Breast epithelium (tissue), 4 donors: ENCODE measurements at places on chromosomes 7 and 10.

- no peak for DNase-seq
Measured at GRCh38 chr10:79259834-79260233, 87.4 kb upstream of the PPIF start.

DNA sequence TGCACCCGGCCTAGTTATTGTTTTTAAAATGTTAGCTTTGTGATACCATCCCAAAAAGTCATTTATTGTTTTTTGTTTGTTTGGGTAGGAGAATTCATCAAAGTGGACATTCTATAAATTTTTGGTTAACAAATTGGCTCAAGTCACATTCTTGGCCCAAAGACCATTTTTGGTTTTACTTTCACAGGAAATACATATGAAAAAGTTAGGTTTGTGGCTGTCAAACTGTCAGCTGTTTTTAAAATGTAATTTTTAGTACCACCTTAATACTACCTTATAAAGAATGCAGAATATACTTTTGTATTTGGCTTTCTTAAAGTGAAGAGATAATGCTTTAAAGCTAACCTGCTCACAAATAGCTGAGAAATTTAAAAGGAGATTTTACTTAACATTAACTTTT, 25.1 kb downstream of the TMEM168 start:
- no peak for DNase-seq

- no peak for DNase-seq
Measured at GRCh38 chr7:137895301-137896221, 48.8 kb upstream of the DGKI start.

DNA sequence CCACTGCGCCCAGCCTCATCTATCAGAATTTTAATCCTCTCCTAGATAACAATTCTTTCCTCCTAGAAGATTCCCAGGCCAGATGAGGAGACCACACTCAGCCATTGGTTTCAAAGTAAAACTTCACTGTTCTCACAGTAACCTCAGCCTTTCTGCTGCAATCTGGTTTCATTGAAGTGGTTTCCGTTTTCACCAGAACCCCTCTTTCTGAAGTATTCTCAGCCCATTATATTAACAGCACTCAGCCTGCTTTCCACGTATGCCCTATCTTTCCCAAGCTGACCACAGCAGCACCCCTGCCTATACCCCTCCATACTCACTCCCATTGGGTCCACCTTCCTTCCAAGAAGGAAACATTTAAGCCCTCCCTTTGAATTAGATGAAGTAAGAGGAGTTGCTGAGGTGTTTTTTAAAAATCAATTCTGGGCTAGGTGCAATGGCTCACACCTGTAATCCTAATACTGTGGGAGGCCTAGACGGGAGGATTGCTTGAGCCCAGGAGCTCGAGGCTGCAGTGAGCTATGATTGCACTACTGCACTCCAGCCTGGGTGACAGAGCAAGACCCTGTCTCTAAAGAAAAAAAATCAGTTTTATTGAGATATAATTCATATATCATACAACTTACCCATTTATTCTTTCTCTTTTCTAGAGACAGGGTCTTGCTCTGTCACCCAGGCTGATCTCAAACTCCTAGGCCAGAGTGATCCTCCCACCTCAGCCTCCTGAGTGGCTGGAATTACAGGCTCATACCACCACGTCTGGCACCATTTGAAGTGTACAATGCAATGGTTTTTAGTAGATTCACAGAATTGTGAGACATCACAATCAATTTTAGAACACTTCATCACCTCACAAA, 11.3 kb downstream of the PLAU start:
- no peak for DNase-seq

DNA sequence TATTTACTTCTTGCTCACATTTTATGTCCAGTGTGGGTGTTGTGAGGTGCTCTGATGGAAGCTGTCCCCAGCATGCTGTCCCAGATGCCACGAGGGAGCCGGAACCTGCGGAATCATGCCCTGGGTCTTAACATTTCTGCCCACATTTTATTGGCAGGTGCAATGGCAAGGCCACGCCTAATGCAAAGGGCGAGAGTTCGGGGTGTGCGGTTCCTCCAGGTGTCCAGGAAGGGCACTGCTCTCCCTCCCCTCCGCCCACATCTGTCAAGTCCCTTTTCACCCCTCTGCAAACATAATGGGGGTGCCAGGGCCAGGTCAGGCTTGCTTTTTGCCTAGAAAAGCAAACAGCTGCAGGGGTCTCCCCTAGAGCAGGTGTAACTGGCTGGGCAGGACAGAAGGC, 16.4 kb downstream of the PDAP1 start:
- no peak for DNase-seq

GRCh38 chr10:70679498-70679897, 7.2 kb downstream of the ADAMTS14 start:
- DNase-seq = no peak

DNA sequence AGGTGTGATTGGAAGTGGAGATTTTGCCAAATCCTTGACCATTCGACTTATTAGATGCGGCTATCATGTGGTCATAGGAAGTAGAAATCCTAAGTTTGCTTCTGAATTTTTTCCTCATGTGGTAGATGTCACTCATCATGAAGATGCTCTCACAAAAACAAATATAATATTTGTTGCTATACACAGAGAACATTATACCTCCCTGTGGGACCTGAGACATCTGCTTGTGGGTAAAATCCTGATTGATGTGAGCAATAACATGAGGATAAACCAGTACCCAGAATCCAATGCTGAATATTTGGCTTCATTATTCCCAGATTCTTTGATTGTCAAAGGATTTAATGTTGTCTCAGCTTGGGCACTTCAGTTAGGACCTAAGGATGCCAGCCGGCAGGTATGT, 13.6 kb downstream of the STEAP2 start:
- DNase-seq = no peak

DNA sequence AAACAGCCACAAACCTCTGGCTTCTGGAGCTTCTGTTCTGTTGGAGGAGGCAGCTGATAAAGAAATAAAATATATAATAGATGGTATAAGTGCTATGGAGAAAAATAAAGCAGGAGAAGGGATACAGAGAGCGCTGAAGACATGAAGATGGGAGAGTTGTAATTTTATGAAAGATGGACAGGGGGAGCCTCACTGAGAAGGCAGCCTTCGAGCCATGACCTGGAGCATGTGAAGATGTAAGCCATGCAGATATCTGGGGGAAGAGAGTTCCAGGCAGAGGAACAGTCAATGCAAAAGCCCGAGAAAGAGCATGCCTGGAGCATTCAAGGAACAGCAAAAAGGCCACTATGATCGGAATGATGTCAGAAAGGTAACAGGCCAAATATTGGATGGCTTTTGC, 187.5 kb downstream of the KIAA1217 start:
- no peak for DNase-seq

GRCh38 chr10:31120961-31121685, 89.5 kb upstream of the ZNF438 start:
- no peak for DNase-seq

GRCh38 chr7:55018361-55019190, at the start of gene EGFR:
EGFR (plus strand) TSS chr7:55019017; CDS start chr7:55019278, 261 bp downstream.
- DNase-seq = peak; percentile 73

GRCh38 chr10:124003871-124004662, 89.3 kb downstream of the CHST15 start:
- peak; percentile 11 for DNase-seq

DNA sequence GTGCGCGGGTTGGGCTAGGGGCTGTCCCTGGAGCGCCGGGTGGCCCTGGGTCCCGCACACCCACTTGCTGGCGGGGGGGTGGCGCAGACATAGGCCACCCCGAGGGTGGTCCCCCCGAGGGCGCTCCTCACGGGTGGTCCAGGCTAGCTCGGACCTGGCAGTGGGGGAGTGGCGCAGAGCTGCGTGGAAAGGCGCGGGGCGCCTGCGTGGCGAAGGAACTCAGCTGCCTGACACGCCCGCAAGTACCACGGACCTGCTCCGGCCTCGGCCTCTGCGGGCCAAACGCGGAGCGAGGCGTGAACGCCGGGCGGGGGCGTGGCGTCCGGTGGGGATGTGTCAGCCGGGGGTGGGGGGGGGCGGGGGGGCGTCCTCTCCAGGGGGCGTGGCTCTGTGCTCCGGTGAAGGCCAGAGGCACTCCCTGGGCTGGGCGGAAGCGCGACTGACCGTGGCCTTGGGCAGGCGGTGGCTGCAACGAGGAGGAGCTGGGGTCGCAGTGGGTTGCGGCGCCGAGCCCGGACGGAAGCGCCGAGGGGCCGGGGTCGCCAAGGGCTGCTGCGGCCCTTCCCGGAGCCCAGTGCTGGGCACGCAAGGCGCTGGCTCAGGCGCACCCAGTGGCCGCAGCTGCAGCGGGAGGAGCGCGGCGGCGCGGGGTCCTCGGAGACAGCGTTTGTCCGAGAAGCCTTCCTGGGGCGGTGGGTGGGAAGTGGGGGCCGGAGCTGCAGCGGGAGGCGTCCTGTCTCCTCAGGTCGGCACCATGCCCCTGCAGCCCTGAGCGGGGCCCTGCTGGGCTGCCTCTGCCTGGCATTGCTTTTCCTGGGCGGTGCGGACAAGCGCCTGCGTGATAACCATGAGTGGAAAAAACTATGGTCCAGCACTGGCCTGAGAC, 58.9 kb upstream of the NUPR2 start:
- DNase-seq = peak; percentile 62
